ENCODE measurements at places on chromosomes 5 and 9.
A peak's percentile ranks its signal among the peaks of the same experiment; 100 is the strongest.

DNA sequence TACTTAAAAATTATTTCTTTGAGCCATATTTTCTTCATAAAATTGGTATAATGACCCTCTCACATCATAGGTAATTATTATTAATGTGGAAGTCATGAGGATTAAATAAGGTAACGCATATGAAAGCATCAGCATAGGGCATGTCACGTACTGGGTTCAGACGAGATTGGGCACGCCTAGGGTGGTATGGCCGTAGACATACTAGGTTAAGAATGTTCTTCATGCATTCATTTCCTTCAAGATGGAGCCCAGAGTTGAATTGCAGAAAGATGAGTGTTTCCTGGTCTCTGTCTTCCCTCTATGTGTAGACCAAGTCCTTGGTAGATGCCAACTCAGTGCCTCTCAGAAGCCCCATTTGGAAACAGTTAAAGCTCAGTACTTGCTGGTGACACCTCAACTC lies 174.1 kb upstream of the CLINT1 start:
- no peak for DNase-seq

DNA sequence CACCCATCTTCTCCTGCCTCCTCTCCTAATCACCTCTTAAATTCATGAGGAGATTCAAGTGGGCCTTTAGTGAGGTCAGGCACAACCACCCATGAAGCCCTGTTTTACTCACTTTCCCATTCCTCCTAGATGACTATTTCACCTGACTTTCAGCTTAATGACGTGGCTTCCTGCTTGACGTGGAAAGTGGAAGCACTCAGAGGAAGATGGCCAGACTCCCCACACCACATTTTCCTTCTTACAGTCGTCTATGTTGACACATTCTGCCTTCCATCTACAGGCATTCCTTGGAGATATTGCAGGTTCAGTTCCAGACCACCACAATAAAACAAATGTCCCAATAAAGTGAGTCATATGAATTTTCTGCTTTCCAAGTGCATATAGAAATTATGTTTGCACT lies 146.4 kb upstream of the TAS2R1 start:
- DNase-seq, result no peak

DNA sequence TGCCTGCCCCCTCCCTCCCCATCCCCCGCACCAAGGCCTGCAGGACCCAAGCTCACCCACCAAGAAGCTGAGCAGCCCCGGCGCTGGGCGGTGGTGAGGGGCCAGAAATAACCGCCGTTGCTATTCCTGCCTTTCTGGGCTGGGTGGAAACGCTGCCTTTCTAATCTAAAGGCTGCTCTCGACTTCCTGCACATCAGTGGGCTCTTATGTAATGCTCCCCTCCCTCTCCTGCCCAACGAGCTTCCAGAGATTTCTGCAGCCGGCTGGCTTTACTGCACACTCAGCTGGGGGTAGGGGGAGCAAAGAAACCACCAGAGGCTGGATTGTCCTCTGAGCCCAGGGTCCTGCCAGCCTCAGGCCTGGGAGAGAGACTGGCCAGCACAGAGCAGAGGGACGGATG lies 6.9 kb upstream of the EGR1 start:
- DNase-seq, result no peak

GRCh38 chr5:132230871-132231270 lies 3.2 kb upstream of the P4HA2 start:
- DNase-seq, result no peak

GRCh38 chr5:172113036-172113435 lies 75.0 kb downstream of the STK10 start:
- no peak for DNase-seq

- no peak for DNase-seq
Observed at GRCh38 chr9:136270173-136270705, 24.6 kb upstream of the QSOX2 start.

GRCh38 chr9:78365748-78366697 lies 69.1 kb downstream of the PSAT1 start:
- peak; percentile 50 for DNase-seq

GRCh38 chr5:169602535-169602934 lies 19.0 kb downstream of the SPDL1 start:
- DNase-seq, result no peak

DNA sequence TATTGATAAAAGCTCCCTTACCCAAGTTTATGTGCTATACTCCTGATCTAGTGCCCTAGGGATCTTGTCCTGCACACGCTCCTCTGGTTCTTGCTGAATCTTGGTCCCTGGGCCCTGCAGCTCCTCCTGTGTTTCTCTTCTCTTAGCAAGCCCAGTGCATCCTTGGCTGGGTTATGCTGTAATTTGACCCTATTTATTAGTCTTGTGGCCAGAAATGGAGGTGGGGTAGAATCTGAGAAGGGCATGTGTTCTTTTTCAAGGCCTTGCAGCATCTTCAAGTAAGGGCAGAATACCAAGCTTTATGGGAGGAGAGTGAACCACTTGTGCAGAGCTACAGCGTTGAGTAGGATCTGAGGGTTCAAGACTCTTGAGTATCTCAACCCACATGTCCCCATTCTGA lies 366.8 kb downstream of the FAM170A start:
- no peak for DNase-seq

GRCh38 chr9:19431361-19432171 lies 22.8 kb downstream of the ACER2 start:
- DNase-seq, result no peak

GRCh38 chr9:81689343-81690175 lies at the start of gene TLE1:
TLE1 (minus strand) TSS chr9:81689547; CDS start chr9:81688240, 1,307 bp downstream.
- DNase-seq, result peak; percentile 96

DNA sequence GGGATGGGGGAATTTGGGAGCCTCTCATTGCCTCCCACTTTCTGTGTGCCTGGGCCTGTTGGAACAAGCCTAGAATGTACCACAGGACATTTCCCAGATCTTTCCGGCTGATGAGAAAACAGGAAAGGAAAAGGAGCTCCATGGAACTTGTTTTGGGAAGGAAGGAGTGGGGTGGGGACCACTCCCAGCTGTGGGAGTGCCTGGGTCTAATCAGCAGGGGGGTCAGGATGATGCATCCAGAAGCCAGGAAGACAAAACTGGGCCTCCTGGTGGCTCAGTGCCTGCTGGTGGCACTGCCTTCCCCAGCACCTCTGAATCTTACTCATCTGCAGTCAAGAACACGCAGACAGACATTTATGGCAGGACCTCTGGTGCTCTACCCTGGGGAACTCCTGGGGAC lies 2.8 kb downstream of the SMIM33 start:
- DNase-seq, result no peak

DNA sequence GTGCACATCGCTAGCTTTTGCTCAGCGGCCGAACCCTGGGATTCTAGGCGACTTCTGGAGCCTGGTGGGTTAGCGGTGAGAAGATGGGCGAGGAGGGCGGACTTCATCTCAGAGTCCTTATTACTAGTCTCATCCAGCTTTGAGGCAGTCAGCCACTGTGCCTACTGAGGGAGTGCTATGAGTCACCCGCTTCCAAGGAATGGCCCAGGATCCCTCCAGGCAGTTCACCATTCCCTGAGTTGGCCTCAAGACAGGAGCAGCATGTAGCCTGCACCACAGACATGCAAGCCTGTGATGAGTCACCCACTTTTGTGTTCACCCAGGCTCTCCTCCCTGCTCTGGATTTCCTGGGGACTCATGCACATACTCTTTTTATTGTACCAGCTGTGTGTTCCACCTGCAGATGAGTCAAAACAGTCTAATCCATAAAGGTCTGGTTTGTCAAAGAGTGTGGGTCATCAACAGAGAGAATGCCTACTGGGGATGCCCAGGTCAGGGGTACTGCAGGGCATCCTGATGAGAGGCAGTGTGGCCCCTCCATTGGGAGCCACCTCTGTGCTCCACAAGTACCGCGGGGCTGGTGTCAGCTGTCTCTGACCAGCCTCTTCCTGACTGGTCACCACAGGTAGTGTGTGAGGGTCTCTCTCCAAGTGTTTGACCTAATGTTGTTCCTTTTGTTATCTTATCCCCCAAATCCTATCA lies 20.2 kb downstream of the SLC22A5 start:
- peak; percentile 17 for DNase-seq

- no peak for DNase-seq
Observed at GRCh38 chr9:124606027-124606426, 98.8 kb upstream of the NR5A1 start.

DNA sequence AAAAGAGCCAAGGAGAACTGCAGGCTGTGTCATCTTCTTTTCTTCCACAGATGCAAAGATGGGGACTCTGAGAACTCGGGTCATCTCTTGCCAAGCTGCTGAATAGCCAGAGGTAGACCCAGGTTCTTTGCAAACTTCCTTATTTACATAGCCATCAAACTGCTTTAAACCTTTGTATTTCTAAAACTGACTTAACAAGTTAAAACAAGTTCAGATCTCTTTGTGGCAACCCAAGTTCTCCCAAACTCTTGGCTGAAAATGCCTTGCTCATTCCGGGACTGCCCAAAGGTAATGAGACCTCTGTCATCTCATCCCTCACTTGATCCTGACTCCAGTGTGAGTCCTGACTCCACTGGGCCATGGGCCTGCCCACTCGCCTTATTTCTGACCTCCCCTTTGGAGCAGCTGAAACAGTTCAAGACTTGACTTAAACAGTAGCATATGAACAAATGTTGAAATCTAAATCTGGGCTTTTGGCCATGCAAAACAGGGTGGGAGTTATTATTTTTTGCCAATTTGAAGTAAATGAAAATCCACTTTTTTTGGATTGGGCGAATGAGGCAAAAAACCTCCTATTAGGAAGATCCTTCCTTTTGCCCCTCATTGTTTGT lies 50.6 kb downstream of the FBXL7 start:
- no peak for DNase-seq

DNA sequence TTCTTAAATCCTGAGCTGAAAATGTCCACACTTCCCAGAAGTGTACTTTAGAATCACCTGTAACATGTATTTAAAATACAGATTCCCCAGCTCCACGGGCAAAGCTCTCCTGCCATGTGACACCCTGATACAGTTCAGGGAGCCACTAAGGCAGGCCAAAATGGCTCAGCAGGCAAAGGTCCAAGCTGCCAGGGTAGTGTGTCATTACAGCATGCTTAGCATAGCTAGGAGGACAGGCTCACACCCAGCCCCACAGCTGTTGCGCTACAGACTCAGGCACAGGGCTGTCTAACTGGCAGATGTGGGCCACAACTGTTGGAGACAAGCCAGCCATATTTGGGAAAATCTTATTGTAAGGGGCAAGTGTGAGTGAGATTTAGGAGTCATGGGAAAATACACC lies 73.0 kb downstream of the C9orf85 start:
- DNase-seq, result no peak

DNA sequence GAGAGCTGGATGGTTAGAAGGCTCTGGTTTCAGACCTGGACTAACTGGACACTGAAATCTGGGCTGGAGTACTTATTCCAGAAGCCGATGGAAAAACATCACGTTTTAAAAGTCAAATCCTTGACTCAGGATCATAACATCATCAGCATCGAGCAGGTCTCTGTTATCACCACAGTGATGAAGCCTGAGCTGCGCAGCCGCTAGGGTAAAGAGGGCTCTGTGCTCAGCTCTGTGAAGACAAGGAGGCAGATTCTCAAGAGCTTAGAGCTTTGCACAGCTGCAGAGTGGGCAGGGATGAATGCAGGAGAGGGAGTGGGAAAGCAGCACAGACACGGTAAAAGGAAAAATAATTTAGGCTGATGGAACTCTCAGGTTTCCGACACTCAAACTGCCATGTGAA lies 208.8 kb upstream of the TAS2R1 start:
- DNase-seq, result no peak

- no peak for DNase-seq
Observed at GRCh38 chr9:33320568-33321261, 30.4 kb downstream of the NFX1 start.

GRCh38 chr5:63555874-63556273 lies 406.4 kb downstream of the HTR1A start:
- no peak for DNase-seq

DNA sequence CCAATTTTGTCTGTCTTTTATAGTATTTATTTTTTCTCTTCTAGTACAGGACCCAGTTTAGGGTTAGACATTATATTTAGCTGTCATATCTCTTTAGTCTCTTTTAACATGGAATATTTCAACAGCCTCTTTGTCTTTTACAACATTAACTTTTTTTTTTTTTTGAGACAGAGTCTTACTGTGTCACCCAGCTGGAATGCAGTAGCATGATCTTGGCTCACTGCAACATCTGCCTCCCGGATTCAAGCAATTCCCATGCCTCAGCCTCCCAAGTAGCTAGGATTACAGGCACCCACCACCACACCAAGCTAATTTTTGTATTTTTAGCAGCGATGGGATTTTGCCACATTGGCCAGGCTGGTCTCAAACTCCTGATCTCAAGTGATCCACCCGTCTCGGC lies 90.1 kb downstream of the ADAMTS6 start:
- DNase-seq, result no peak

DNA sequence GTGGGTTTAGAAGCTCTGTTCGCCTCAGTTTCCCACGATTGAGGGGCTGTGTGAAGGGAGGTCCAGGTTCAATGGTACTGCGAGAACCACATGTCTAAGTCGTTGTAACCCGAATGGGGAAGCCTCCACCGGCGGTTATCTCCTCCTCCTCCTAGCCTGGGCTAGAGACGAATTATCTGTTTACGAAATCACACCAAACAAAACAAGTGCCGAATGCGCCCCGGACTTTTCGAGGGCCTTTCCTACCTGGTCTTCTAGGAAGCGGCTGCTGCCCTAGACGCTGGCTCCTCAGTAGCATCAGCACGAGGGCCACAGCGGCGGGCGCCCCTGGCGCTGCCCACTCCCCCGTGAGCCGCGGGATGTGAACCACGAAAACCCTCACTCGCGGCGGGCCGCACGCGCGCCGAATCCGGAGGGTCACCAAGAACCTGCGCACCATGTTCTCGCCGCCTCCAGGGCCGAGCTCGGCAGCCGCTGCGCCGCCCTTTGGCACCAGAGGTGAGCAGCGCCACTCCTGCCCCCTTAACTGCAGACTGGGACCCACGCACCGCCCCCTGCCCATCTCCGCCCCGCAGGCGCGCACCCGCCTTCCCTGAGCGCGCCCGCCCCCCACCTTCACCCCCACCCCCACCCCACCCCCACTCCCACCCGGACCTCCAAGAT lies at the start of gene CDKN2A:
CDKN2A (minus strand) TSS at position 500 of the 663 bp plus-strand sequence.
- DNase-seq, result peak; percentile 31

DNA sequence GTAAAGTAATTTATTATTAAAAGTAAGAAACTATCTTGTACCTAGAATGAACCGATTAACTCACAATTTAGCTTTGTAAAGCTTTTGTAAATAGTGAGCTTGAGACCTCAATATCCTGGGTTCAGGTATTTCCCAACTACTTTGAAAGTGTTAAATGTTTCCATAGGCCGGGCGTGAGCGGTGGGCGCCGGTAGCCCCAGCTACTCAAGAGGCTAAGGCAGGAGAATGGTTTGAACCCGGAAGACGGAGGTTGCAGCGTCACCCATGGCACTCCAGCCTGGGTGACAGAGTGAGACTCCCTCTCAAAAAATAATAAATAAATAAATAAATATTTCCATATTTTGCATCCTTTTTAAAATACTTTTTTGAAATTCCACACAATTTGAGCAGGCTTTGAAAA lies 1.5 kb upstream of the ANKH start:
- no peak for DNase-seq

- DNase-seq, result no peak
Observed at GRCh38 chr9:105141976-105142250, 102.5 kb upstream of the SLC44A1 start.

GRCh38 chr9:132451276-132451675 lies 41.3 kb downstream of the CFAP77 start:
- no peak for DNase-seq
